ENCODE measurements at places on chromosomes 7 and 10.

DNA sequence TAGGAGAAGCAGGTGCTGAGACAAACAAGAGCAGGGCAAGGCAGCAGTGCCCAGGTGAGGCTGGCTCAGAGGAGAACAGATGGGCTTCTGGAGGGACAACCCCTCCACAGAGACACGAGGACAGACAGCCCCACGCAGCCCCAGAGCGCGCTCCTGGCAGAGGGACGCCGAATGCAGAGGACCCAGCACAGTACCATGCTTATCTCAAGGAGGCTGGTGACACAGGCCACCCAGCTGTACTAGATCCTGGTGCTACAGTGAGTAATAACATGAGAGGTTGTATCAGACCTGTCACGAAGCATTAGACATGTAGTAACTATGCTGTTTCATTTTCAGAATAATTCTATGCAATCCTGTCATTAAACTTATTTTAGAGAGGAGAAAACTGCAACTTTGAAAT is 60.4 kb upstream of the NCAPG2 start:
- no peak for DNase-seq

DNA sequence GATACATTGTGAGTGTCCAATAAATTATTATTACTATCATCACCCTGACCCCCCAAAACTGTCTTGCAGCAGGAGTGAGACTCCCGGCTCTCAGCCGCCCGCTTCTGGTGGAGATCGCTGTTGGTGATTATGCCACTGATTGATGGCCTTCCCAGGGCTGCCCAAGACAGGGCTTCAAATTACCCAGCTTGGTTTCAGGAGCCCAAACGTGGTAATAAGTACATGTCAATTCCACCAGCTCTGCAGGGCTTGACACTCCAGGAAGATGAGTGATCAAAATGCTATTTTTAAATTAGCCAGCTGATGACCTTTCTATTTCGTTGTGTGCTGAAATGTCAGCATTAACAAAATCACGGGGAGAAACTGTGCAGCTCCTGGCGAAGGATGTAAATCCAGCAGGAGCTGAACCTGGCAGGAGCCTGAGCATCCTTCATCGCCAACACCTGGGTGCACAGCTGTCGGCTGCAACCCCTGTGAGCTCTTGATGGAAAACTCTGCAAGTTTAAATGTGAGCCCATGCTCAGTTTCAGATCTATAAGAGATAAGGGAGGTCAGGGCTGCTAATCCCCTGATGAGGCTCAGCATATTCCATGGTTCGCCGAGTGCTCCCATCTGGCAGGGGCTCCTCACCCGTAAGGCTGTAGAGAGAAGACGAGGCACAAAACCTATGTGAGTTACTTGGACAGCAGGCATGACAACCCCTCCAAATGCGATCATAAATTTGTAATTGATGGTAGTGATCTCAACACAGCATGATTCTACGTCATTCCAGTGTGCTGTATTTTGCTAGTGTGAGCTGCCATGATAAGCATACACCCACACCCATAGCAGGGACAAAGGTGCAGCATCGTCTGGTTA is 446.3 kb downstream of the TCERG1L start:
- DNase-seq, result no peak

DNA sequence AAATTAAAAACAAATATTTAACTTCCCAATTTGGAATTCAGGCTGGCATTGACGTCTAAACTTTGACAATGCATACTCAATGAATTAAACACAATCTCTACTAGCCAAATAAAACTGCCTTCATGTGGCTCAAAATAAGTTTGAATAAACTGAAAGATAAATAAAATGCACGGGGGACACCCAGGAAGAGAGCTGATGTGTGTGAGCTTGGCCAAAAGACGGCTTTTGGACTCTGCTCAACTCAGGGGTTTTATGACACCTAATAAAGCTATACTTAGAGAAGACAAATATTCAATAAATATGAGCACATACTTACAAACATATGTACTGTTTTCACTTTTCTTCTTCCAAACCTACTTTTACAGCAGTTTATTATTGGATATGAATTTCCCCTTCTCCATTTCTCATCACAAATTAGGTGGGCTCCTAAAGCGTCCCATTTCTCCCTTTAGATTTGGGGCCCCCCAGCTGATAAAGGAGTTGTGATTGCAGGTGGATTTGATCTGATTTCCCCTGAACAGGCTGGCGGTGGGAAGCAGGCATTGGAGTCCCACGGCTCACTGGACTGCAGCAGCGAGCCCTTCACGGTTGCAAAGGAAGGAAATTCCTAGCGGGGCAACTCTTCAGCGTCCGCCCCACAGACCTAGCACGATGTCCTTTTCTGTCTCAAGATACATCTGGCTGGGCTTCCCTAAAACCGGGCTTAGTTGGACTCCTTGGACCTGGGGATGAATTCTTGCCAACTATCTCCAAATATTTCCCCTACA is 79.6 kb downstream of the INSIG1 start:
- no peak for DNase-seq

DNA sequence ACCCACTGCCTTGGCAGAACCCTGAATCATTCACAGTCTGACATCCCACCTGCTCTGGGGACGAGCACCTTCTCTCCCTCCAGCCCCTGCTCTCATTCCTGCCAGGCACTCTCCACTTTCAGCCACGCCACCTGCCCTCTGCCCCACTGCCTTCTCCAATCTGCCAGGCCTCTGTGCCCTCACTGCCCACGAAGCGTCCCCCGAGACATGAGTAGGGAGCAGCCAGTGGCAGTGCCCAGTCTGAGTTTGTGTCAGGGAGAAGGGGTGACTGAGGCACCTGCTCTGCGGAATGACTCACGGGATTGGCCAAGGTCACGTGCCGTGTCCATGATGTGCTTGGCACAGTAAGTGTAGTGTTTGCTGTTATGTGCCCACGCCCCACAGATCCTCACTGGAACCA is 215.2 kb upstream of the PPP2R2D start:
- no peak for DNase-seq

DNA sequence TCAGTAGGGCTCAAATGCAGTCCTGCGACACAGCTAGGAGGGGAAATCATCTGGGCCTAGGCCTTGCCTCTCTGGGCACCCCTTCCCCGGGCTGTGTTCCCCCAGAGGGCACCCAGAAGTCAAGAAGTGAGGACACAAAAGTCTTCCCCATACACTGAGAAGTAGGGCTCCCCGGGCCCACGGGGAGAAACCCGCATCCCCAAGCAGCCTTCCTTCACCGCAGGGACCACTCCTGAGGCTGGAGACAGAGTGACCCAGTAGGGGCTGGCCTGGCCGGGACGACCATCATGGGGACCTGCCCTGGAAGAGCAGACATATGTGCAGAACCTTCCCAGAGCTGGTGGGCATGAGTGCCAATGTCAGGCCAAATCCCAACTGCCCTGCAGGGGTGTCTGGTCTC is 163.5 kb downstream of the GFRA1 start:
- DNase-seq, result no peak

DNA sequence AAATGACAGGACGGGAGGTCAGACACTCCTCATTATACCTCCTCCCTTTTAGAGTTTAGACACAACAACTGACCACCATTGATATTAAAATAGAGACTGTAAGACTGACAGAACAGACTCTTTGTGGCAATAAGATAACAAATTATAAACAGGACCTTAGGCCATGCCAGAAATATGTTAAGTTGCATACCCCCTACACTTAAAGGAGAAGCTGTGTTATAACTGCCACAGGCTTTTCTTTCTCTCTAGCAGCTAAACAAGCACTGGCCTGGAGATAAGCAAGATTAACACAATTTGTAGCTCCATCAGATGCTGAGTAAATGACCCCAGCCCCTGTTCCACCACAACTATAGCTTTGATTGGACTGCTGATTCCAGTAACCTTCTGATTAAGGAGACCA is 10.5 kb upstream of the UNC5B start:
- DNase-seq, result no peak

DNA sequence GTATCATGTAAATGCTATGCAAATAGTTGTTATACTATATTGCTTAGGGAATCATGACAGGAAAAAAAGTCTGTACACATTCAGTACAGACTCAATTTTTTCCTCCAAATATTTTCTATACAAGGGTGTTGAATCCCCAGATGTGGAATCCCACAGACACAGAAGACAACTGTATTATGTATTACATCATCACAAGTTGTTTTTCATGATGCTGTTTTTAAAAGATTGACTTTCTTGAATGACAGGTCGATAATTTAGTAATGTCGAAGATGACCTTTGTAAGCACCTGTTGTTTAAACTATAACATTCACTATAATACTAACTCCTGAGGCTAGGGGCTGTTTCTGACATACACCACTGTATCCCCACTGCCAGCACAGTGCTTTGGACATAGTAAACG is 143.5 kb downstream of the MLLT10 start:
- no peak for DNase-seq

- DNase-seq, result no peak
Measured at GRCh38 chr7:31101544-31101943, 49.4 kb downstream of the ADCYAP1R1 start.

- no peak for DNase-seq
Measured at GRCh38 chr10:108436096-108436495, 1271.6 kb upstream of the SORCS1 start.

GRCh38 chr10:49139028-49139845 is 5.4 kb upstream of the FAM170B start:
- DNase-seq, result no peak

- DNase-seq, result no peak
Measured at GRCh38 chr10:84613336-84614021, 285.1 kb downstream of the CCSER2 start.

DNA sequence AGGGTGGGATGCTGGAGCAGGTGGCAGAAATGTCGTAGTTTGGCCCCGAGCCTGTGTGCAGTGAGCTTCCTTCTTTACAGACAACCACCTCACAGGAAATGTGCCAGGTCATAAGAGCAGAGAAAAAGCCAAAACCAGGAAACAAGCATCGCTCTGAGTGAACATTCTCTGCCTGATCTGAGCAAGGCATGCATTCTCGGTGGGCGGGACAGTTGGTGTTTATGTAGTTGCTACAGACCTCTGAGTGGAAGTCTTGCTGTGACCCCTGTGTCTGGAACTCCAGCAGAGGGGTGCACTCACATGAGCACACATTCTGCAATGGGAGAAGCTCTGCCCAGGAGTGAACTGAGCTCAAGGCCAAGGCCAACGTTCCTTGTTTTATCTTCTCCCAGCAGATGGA is 230.1 kb downstream of the TCERG1L start:
- DNase-seq, result no peak

DNA sequence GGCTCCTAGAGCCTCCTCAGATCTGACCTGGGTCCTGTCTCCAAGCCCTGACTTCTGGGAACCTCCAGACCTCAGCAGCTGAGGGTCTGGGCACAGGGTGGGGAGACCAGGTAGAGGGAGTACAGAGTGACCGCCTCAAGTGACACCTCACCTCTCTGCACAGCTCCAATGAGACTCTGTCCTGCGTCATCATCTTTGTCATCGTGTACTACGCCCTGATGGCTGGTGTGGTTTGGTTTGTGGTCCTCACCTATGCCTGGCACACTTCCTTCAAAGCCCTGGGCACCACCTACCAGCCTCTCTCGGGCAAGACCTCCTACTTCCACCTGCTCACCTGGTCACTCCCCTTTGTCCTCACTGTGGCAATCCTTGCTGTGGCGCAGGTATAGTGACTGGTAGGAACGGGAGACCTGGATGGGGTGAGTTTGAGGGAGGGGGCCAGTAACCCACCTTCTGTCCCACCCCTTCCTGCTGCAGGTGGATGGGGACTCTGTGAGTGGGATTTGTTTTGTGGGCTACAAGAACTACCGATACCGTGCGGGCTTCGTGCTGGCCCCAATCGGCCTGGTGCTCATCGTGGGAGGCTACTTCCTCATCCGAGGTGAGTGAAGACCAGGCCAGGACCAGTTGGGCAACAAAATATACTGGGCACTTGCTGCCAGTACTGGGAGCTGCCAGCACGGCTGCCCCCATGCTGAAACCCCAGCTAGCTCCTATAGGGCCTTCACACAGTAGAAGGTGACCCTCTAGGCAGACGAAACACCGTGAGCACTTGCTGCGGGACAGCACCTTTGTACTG is 17.8 kb downstream of the SMO start:
- no peak for DNase-seq

DNA sequence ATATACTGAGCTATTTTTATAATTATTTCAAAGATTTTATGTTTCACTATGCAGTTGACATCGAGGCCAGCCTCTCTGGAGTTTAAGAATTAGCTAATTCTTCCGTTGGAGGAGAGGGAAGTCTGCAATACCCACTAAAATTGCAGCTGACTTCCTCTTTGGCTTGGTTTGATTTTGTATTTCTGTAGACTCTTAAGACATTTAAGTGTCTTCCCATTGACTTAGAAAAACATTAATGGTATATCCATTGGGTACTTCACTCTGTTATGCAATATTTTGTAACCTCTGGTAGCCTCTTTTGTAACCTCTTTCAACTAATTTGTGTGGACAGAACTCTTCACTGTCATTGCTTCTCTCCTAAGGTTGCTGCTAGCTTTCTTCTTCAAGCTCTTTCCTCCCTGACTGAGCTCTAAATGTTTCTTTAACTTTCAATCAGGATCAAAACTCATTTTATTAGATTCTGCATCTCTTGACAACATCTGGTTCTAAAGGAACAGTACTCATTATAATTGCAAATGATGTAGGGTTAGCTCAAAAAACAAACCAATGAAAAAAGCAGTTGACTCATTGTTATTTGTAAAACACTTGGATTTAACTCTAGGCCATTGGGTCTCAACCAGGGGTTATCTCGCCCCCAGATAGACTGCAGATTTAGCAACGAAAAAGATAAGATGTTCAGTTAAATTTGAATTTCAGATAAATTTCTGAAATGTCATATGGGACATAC is 1.7 kb upstream of the ANKRD22 start:
- DNase-seq, result no peak

GRCh38 chr10:9297580-9297979 is 1243.1 kb downstream of the GATA3 start:
- no peak for DNase-seq

- no peak for DNase-seq
Measured at GRCh38 chr7:107162475-107162874, 6.3 kb upstream of the HBP1 start.

Measured in omental fat pad (tissue), 4 donors.